ENCODE measurements at places on chromosomes 3 and 15.

DNA sequence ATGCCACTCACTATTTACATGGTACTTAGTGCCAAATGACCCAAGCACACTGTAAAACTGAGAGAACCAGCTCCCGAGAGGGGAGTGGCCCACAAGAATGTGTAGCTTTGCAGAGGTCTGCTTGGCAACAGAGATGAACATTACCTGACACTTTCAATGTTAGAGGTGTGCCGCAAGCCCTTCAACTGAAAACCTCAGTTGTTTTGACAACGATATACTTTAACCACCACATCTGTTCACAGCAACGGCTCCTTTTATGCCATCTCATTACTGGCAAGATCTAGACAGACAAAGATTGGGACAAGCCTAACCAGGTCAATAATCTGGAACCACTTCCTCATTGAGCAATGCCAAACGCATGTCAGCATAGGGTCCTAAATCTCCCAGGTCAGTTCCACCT is 23.7 kb downstream of the NEK10 start:
- DNase-seq, result peak; percentile 33

DNA sequence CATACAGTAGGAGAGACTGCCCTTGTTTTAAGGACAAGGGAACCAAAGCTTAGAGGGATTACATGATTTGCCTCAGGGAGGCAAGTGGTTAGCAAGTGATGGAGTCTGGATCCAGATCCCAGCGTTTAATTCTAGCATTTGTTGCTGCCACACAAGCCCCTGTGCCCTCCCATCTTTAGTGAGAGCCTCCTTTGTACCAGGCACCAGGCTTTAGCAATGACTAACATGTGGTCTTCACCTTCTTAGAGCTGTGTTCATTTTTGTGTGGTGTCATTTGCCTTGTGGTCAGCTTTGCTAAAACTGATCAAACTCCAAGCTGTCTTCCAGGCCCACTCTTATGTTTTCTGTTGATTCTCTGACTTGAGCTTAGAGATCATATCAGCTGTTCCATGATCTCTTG is 290.5 kb downstream of the RPLP1 start:
- DNase-seq, result no peak

GRCh38 chr15:39587096-39587721 is 6.3 kb downstream of the THBS1 start:
- DNase-seq, result no peak

DNA sequence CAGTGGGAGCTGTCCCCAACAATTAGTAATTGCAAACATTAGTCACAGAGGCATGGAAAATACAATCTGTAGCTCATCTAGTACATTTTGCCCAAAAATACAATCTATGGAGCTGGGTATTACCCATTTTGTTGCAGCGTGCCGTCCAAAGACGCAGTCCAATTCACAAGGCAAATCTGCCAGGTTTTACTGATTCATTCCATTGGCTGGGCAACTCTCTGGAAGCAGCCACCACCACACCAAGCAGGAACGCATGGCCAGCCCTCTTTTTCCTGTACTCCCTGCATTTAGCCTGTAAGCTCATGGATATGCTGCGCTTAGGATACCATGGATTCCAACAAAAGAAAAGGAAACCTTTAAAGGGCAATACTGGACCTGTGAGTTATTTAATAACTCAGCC is 60.5 kb upstream of the ARRDC4 start:
- DNase-seq, result no peak

DNA sequence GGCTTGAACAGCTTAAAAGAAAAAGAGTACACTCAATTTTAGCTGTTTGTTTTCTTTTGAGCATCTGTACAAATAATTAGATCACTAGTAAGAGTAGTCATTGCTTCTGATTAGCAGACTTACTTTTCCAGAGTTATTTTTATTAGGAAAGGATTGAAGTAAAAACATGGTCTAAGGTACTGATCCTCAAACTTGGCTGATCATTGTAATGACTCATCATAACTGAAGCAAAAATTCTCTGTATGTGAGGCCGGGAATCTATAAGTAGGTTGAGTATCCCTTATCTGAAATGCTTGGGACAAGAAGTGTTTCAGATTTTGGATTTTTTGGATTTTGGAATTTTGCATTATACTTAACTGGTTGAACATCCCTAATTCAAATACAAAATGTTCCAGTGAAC is 12.4 kb downstream of the NMD3 start:
- DNase-seq, result no peak

- no peak for DNase-seq
These were observed 59.4 kb upstream of the TRIM71 start for GRCh38 chr3:32758375-32758753.

GRCh38 chr3:60810881-60811280 is 440.4 kb downstream of the FHIT start:
- DNase-seq, result no peak

- DNase-seq, result no peak
These were observed 147.5 kb upstream of the THBS1 start for GRCh38 chr15:39433376-39433775.

GRCh38 chr3:187906416-187906815 is 161.1 kb upstream of the BCL6 start:
- DNase-seq, result no peak

DNA sequence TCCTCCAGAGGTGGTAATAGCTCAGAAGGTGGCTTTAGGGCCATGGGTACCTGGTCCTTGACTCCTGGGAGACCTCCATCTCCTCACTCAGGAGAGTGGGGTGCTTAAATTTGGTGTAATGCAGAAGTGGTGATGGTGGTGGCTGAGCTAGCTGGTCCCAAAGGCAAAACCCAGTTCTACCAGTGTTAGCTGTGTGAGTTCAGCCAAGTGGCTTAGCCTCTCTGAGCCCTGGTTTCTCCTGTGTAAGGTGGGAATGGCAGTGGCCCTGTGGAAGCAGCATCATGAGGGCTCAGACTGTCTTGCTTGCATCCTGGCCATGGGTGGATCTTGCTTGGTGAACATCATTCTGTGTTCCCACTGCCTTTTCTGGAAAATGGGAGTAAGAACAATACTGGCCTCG is 9.4 kb downstream of the SEMA3F start:
- no peak for DNase-seq

DNA sequence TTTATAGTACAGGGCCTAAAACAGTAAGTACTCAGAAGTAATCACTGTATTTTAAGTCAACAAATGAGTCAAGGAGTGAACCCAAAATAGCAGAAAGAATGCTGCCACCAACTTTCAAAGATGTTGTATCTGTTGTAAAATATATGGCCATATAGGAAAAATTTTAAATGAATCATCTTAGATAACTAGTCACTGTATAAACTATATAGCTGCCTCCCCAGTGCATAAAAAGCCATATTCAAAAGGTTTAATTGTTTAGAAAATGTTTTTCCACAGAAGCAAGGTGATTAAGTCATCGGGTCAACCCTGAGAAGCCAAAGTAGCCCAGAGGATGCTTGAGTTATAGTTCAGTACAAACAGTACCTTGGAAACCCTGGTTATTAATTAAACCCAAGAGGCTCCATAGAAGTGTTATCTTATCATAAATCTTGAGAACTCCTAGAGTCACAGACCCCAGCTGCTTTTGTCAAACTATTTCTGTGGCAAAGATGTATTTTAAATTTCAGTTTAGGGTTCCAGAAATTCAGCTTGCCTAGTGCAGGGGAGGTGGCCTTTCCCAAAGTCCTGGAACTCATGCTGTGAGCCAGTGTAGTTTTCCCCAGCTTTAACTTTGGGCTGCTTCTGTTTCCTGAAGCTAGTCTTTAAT is 39.2 kb downstream of the MBNL1 start:
- DNase-seq, result no peak

DNA sequence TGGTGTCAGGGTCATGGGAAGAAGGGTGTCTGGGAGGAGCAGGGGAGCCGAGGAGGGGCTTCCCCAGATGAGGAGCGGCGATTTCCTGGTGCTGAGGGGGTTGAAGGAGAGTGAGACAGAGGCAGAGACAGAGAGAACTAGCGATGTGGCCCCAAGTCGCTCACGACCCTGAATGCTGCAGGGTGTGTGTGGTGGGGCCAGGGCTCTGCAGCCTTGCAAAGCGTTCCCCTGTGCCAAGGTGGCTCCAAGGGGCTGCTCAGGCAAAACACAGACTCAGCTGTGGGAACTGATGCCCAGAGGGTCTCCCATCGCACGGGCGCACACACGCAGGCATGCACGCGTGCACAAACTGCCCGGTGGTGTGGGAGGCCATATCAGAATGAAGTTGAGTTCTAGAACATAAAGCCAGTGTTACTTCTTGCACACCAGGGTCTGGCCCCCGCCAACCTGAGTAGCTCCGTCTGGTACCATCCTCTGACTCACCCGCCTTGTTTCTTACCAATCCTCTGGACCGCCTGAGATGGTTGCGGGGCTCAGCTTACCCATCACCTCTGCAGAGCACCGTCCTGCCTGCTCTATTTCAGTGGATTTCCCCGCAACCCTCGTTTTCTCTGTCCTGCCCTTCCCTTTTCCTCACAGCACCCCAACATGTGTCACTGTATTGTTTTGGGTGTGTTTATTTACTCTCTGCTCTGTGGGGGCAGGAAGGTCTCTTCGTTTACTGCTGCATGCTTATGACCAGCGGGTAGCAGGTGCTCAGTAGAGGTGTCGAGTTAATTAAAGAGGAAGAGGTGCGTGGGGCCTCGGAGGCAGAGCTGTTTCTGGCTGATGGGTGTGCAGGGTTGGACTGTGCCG is 4.5 kb downstream of the MELTF start:
- no peak for DNase-seq

DNA sequence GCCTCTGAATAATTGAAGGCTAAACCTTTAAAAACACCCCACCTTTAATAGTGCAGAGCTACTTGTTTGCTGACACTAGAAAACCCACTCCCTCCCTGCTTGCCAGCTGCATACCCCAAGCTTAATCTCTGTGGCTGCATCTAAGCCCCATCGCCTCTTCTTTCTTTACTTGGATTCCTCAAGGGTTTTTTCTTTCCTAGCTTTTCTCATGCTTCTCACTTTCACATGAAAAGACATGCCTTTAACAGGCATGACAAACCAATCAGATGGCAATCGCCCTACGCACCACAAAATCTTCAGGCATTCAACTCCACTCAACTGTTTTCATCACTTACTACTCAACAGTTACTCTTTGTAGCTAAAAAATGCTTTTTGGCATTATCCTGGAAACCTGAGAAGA is 77.5 kb downstream of the PLD1 start:
- no peak for DNase-seq

DNA sequence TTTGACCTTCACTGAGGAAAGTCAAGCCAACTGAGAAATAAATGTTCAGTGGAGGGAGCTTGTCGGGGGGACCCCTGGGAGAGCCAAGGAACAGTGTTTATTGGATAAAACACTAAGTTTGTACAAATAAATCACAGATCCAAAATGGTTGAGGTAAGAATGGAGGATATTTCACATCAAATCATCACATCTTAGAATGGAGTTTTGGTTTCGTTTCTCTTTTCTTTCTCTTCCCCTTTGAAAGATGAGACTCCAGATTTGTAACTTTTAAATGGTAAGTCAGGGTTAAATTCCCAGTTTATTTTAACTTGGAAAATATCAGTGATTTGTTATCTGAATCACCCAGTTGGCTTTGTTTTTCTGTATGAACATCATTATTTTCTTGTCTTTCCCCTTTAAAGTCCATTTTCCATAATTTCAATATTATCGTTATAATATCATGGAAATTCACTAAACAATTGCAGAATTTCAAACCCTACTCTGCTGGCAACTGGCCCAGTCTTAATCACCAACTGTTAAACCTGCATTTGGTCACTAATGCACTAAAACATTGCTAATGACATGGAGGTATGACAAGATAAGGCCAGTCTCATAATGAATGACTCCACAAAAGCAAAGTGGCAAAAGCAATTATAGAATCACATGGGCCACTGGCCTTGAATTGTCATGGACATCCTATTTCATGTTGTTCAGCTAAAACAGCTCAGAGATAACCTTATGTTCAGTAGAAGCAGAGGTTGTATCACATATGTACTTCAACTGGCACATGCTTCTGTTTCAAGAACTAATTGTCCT is 295.1 kb downstream of the SHOX2 start:
- DNase-seq, result no peak

DNA sequence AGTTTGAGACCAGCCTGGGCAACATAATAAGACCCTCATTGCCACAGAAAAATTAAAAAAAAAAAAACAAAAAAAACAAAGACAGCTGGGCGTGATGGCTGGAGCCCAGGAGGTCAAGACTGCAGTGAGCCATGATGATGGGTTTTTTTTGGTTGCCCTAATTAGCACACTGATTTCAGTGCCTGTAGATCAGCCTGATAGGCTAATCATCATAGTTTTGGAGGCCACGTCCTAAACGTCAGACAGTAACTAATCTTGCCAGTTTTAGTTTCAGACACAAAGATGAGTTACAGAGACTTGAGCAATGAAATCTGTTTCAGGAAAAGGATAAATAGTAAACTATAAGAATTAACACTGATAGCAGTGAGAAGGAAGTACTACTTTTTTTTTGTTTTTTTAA is 55.4 kb downstream of the LRCH3 start:
- DNase-seq, result no peak

DNA sequence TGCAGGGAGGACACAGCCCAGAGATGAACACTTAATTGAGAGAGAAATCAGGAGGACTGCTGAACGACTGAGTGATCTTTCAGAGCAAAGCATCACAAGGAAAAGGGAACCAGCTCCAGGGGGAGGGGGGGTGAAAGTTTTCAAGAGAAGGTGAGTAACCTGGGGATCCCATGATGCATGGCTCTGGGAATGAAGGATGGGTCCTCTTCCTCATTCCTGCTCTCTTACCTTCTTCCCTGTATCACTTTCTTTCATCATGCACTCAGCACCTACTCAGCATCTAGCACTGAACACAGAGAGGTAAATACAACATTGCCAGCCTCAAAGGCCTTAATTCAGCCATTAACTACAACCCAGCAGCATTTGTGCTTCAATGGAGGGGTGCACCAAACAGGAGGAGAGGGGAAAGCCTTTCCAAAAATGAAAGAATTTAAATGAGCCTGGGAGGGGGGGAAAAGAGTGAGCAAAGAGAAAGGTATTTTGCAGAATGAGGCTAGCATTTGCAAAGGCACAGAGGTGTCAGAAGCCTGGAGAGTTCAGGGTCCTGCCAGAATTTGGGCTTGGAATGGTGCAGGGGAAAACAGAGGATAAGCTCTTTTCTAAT is 427.4 kb downstream of the FOXP1 start:
- no peak for DNase-seq

- no peak for DNase-seq
These were observed 50.9 kb upstream of the ZDHHC23 start for GRCh38 chr3:113896930-113897329.

GRCh38 chr3:40108643-40109042 is 200.9 kb upstream of the EIF1B start:
- DNase-seq, result no peak

GRCh38 chr3:159919873-159920272 is 68.8 kb upstream of the IL12A start:
- DNase-seq, result no peak

GRCh38 chr3:128004661-128005060 is 47.6 kb upstream of the SEC61A1 start:
- DNase-seq, result no peak

GRCh38 chr3:50268703-50269451 is at the start of gene SEMA3B:
Gene SEMA3B, plus strand, starts transcription at chr3:50269147. Its CDS starts 94 bp downstream, at chr3:50269241.
- no peak for DNase-seq

Data from CD4-positive, alpha-beta T cell treated with Interleukin-21 for 1 hour (primary cell).